ENCODE measurements at places on chromosomes 3 and 15.

- no peak for DNase-seq
These were observed 81.4 kb upstream of the LMOD3 start for GRCh38 chr3:69203631-69204314.

DNA sequence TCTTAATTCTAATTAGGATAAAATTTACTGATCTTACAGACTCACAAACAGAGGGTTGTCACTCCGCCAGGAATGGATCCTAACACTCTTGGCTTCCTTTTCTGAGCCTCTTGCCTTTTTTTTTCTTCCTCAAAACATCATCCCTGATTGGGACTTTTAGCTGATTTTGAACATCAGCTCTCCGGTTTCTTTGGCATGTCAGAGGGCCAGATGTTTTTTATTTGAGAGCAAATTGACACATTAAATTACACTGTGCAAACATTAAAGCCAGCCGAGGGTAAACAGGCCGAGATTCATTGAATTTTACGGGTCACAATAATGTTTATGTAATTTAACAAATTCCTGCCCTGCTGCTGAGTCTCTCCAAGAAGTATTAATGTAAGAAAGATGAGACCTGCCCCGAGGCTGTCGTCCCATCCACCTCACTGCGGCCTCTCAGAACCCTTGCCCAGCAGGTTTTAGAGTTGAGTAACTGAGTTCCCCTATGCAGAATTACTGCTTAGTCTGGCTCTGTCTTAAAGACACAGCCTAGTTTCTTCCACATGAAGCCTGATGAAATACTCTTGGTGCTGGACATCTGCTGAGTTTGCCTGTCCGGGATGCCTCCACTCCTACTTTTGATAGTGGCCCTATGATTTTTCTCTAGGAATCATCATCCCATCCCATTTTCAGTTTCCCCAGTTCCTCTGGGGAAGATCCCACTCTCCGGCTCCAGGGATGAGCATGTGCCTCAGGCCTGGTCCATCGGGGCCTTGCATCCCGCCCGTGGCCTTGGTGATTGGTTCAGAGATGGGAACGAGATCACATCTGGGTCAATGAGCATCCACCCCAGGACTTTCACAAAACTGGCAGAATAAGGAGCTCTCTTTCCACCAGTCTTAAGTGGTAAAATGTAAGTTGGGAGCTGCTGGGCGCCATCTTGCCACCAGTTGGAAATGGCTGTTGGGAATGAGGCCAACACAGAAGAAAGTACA lies 226.6 kb upstream of the TLE3 start:
- DNase-seq = no peak

DNA sequence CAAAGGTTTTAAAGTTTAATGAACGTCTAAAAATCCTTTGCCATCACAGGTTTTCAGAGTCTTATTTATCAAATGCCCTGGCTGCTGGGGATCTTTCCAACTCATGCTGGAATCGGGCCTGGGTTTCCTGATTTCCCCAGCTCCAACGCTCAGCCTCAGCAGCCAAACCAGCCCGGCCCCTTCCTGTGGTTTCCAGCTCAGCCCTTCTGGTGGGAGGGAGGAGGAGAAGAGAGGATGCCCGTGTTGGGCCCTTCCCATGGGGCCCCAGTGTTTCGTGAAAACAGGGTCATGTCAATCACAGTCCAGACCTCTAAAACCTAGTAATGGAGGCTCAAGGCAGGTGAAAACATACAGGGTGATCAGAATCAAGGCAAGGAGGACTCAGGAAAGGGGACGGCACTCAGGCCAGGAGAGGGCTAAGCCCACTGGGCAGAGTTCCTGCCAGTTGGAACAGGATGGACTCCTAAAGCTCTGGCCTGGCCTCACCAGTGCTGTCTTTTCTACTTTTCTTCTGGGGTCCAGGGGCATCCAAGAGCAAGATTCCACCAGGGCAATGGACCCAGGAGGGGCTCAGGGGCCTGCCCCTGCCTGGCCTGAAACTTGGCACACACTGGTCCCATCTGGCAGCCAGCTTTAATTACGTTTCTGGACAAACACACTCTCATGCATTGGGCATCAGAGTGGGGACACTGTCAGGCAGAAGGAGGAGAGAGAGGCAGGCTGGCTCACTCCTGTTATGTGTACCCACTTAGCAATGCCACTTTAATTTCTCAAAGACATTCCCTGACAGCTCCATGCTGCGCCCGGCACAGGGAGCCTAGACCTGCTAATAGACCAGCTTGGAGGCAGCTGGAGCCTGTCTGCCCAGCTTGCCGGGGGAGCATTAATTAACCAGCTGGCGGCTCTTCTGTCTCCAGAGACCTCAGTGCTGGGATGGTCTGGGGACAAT lies 194.6 kb downstream of the FAM43A start:
- DNase-seq = no peak

DNA sequence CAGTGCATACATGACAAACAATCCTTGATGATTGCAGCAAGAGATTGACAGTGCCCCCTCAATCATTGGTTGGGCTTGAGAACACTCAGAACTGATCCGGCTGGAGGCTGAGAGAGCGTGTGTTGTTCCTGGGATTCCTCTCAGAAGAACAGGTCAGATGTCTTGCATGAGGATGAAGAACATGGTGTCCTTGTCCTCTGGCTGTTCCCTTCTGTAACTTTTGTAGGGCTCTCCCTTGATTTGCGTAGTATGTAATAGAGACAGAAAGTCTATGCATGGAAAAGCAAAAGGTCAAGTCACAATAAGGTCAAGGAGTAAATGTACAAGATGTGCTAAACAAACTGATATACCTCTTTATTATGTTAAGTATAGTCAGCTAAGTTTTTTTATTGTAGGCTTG lies 8.2 kb downstream of the CHST2 start:
- no peak for DNase-seq

- DNase-seq = no peak
These were observed 692 bp downstream of the UBE2E2 start for GRCh38 chr3:23203708-23204330.

DNA sequence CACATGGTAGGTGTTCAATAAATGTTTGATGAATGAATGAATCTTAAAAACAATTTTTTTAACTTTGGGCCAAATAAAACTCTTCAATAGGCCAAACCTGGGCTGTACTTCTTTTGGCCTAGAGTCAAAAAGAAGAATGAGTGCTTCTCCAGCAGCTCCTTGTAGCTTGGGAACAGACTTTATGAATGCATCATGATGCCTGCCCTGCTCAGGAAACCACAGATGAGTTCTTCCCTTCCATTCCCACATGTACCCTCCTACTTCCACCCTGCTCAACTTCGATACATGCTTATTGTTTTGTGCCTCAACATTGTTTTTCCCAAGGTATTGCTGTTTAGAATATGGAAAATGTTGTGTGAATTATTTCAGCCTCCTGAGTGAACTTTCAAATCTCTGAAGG lies 87.0 kb downstream of the FILIP1L start:
- no peak for DNase-seq

DNA sequence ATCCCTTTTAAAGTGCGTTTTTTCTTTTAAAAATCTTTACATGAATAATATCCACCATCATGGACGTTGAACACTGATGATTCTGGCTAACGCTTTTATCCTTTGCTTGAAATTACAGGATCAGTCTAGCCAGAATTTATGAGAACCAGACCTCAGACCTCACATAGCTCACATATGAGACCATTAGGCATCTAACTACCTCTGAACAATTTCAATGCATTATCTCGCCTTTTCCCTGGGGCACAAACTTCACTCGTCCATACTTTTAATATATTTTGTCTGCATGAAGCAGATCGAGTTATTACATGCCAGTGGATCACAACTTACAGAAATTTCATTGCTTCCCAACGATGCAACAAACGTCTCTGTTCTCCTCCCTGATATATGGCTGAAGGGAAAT lies 105.6 kb downstream of the MEIS2 start:
- DNase-seq = no peak

- DNase-seq = no peak
These were observed 396.0 kb upstream of the MCTP2 start for GRCh38 chr15:93835344-93835743.

DNA sequence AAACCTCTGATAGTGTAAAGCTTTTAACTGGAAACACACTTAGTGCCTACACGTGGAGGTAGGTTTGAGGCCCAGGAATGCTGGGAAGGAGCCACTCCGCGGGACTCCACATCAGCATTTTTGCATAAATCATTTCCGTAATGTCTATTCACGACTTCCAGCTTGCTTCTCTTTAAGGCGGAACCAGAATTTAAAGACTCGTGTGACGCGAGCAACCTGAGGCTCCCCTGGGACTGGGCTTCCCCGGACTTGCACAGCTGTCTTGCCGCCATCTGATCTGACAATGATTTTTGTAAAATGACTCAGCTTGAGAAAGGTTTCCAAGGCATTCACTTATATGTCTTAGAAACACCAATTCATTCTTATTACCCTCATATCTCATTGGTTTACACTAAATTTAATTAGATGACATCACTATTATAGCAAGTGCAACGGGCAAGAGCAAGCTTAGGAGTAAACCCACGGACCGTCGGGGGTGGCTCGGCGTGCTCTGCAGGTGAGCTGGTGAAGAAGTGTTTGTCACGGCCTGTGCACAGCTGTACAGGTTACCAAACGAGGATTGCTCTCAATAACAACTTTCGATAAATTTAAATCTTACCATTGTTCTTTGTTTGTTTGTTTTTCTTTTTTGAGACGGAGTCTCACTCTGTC lies 95.2 kb downstream of the CHSY1 start:
- no peak for DNase-seq

GRCh38 chr3:155697542-155697941 lies 47.3 kb downstream of the PLCH1 start:
- DNase-seq = no peak

DNA sequence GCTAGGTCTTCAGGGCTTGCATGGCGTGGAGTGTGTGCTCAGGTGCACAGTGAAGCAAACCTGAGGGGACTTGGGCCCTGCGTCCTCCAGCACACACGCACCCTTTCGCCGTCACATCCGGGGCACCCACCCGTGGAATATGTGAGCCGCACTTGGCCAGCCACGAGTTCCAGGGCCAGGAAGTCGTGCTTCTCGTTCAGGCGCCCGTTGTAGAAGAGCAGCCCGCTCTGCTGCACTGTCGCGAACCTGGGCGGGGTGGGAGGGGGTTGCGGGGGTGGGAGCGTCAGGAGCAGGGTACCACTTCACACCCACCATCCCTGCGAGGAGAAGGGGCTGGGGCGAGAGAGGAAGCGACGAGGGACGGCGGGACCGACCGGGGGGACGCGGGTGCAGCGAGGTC lies 7.1 kb downstream of the CELSR3 start:
- no peak for DNase-seq

- DNase-seq = no peak
These were observed 71.4 kb upstream of the TLE3 start for GRCh38 chr15:70169147-70169546.

DNA sequence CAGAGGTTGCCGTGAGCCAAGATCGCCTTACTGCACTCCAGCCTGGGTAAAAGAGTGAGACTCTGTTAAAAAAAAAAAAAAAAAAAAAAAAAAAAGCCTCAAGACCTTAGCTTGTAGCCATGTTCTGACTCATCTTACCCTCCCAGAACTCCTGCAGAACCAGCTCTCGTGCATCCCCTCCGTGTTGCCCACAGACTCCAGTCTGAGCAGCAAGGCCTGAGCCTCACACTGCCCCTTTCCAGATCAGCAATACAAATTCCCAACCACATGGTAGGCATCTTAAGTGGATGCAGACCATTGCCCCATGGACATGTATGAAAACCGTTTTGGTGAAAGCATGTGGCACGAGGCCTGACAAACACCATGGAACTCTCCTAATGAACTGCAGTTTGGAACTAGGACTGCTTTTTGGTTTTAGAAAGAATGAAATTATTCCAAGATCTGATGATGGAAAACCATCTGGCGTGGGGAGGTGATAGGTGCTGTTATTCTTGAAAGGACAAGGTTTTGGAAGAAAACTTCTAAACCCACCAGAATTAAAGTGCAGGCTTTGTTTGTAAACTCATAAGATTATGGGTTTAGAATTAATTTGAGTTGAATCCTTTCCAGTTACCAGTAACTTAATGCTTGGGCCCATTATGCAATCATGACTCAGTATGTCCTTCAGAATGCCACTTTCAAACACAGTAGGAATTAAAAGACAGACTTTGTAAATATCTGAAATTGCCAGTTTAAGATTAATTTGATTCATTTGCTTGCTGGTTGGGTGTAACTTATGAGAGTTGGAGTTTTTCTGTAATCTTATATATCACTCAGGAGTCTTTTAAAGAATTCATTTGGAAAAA lies 163.7 kb upstream of the LRTM1 start:
- DNase-seq = no peak

DNA sequence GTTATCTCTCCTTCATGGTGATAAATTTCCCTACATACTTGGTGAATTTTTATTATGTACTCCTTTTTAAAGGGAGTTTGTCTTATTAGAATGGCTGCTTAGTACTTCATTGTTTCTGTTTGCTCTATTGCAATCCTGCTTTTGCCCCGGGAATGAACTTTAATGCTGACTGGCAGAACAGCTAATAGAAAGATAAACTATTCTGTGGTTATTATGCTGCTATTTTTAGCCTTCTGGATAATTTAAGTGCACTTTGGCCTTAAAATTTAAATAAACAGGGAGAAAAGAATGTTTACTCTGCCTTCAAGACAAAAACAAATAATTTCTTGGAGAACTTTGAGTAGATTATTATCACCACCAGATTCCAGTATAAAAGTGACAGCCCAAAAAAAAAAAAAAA lies 413.8 kb upstream of the CCDC54 start:
- no peak for DNase-seq

GRCh38 chr3:194333981-194334320 lies 17.2 kb downstream of the CPN2 start:
- DNase-seq = no peak

GRCh38 chr3:46844397-46844796 lies 18.8 kb downstream of the MYL3 start:
- no peak for DNase-seq

DNA sequence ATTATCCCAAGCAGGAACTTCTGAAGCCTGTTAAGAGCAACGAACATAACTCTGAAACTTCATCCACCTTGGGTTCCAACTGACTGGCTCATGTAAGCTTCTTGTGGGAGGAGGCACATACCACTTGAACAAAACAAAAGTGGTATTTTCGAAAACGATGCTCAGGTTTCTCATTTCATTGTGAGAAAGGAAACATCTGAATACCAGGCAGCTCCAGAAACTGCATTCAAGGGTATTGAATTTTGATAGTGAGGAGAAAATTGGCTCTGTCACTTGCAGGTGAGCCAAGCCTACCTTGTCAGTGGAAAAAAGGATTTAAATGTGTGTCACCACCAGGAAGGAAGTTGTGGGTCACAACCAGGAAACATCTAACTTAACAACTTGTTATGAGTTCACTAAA lies 218.1 kb upstream of the SATB1 start:
- no peak for DNase-seq

Measured in stimulated activated CD4-positive, alpha-beta T cell treated with anti-CD3 and anti-CD28 coated beads, Interleukin-1b, Interleukin-23, amount 100 ng/mL, for 1 hour (primary cell).